Right forelimb (tissue), 1 donor: ENCODE measurements at places on chromosomes 1 and 21.

DNA sequence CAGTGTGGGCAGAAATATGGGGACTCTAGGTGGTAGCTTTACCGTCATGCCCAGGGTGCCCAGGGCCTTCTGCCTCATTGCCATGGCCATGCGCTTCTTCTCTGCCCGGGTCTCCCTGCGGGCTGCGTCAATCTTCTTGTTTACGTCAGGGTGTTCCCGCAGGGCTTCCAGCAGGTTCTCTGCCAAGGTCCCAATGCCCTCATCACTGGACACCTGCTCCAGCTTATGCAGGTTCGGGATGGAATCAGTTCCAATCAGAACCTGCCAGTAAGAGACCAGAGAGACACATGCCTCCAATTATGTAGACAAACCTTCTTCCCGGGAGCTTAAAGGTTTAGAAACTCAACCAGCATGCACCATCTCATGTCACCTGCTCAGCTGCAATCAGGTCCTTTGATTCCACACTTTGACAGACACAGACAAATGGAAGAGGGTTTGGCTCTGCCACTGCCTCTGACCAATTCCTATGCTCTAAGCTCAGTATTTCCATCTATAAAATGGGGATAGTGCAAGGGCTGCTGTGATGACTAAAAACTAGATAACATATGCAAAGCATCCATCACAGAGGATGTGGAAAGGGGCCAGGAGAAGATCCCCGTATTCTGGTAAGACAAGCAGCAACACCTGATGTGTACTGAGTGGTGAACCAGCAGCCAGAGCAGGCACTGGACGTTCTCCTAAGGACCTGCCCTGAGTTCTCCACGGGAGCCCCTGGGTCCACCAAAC lies 121.2 kb downstream of the UBR4 start:
- DNase-seq: no peak

DNA sequence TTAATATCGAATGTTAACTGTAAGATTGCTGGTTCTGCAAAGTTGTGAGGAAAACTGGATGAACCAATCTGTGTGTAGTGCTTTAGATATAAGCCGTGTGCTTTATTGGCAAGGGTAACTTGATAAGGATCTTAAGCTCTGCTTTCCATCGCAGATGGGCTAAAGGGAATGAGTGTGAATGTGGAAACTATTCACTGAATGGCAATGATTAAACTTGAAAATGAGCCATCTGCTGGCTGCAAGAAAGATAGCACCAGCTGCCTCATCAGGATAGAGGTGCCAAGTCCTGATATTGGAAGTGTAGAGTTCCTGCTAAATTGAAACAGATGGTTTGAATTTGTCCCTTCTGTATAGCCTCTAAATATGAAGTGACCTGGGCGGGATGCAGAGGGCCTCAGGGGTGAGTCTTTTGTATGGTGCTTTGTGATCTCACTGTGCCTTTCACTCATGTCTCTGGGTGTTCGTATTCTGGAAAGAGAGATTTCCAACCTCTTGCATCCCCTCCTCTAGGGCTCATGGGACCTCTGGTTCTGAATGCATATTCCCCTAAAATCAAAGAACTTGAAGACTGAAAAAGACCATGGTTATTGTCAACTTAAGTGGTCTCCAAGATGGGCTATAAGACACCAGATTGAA lies 9.2 kb downstream of the FCRL3 start:
- DNase-seq: no peak

DNA sequence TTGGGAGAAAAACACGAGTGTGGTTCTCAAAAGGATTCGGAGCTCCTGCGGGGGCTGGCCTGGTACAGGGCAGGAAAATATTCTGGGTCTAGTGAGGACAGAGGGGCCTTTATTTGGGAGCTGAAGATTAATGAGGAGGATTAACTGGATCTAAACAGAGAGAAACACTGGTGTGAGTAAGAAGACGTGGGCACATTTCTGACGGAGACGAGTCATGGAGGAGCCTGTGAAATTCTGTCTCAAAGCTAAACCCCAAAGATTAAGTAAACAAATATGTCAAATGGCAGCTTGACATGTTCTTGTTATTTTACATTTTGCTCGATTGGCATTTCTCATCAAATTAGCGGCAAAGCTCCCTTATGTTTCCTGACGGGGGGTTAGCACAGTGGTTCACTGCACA lies 12.8 kb downstream of the PROK1 start:
- no peak for DNase-seq

DNA sequence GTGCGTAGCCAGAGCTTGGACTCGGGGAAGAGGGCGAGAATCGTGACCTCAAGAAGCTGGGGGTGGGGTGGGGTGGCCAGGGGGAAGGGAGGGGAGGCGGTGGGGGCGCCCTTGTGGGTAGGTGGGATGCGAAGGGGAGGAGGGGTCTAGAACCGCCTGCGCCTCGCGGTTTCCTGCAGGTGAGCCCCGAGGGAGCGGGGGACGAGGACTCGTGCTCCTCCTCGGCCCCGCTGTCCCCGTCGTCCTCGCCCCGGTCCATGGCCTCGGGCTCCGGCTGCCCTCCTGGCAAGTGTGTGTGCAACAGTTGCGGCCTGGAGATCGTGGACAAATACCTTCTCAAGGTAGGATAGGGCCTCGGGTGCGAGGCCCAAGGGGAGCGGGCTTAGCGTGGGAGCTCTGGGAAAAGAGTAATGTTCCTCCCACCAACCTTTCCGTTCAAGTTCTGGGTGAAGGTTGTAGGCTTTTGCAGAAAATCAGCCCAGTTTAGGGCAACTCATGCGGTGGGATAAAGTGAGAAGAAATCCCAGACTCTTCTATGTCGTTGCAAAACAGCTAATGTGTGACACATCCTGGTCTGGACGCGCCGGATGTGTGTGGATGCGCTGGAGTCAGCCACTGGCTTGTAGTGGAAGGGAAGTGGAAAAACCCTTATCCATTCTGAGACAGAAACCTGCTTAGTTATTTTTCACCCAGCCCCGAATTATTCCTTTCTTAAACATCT lies 2.9 kb downstream of the LHX8 start:
- DNase-seq: peak; percentile 45

GRCh38 chr1:75472971-75473603 lies 137.8 kb downstream of the SLC44A5 start:
- DNase-seq: no peak

- no peak for DNase-seq
These were observed 36.0 kb downstream of the EBNA1BP2 start for GRCh38 chr1:43135857-43136781.

- peak; percentile 56 for DNase-seq
These were observed 841 bp downstream of the SNX27 start for GRCh38 chr1:151612501-151613281.

- DNase-seq: no peak
These were observed 2.4 kb downstream of the SLC41A1 start for GRCh38 chr1:205810448-205811157.
